ENCODE measurements at places on chromosomes 12 and 14.

- no peak for DNase-seq
Measured at GRCh38 chr14:78131616-78132015, 38.6 kb upstream of the NRXN3 start.

DNA sequence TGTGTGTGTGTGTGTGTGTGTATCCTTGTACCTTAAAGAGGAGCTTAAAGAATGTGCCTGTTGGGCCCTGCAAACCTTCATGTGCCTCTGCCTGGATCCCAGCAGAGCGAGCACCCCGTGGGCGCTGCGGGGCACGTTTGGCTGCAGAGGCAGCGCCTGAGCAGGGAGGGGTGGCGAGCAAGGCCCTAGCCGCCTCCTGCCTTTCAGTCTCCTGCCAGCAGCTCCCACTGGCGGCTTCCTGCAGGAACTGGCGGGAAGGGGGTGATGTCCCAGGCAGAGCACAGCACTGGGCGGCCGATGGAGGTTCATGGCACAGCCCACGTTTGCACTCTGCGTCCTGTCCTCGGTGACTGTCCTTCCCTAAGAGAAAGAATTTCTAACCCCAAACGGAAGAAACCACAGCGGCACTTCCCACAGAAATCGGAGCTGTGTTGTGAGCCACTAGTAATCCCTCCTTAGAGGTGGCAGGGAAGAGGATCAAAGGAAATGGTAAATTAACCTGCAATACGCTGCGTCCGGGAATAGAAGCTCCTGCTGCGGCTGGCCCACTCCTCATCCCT is 19.8 kb downstream of the ZBTB42 start:
- DNase-seq: no peak

- DNase-seq: no peak
Measured at GRCh38 chr12:54526812-54527630, 22.4 kb upstream of the PDE1B start.

GRCh38 chr12:109461846-109462756 is 15.0 kb downstream of the KCTD10 start:
- no peak for DNase-seq

DNA sequence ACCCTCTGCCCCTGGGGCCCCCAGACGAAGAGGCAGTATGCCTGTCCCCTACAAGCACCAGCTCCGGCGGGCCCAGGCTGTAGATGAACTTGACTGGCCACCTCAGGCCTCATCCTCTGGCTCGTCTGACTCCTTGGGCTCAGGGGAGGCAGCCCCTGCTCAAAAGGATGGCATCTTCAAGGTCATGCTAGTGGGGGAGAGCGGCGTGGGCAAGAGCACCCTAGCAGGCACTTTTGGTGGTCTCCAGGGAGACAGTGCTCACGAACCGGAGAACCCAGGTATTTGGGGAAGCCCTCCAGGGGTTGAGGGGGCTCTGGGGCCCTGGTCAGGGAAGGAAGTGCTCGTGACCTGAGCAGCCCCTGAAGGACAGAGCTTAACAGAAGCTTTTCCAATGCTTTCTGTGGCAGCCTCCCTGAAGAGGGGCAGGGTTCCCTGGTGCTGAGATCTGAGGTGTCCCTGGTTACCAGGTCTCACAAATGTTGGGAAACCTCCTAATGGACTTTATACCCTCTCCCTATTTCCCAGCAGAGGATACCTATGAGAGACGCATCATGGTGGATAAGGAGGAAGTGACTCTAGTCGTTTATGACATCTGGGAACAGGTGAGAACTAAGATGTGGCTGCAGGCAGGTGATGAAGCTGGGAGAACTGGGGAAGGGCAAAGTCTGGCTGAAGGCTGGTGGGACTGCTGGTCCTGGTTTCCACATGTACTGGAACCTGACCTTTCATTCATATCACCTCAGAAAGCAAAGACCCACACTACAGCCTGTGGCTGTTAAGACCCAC is 1.9 kb downstream of the REM2 start:
- DNase-seq: no peak

All from stimulated activated CD4-positive, alpha-beta T cell treated with anti-CD3 and anti-CD28 coated beads, Interleukin-1b, Interleukin-23, amount 100 ng/mL, for 24 hours (primary cell).